ENCODE measurements at places on chromosomes 12 and 14.

- DNase-seq: no peak
Measured at GRCh38 chr12:1173781-1174617, 183.0 kb downstream of the ERC1 start.

- DNase-seq: no peak
Measured at GRCh38 chr14:100780646-100781355, 45.1 kb upstream of the MEG3 start.

DNA sequence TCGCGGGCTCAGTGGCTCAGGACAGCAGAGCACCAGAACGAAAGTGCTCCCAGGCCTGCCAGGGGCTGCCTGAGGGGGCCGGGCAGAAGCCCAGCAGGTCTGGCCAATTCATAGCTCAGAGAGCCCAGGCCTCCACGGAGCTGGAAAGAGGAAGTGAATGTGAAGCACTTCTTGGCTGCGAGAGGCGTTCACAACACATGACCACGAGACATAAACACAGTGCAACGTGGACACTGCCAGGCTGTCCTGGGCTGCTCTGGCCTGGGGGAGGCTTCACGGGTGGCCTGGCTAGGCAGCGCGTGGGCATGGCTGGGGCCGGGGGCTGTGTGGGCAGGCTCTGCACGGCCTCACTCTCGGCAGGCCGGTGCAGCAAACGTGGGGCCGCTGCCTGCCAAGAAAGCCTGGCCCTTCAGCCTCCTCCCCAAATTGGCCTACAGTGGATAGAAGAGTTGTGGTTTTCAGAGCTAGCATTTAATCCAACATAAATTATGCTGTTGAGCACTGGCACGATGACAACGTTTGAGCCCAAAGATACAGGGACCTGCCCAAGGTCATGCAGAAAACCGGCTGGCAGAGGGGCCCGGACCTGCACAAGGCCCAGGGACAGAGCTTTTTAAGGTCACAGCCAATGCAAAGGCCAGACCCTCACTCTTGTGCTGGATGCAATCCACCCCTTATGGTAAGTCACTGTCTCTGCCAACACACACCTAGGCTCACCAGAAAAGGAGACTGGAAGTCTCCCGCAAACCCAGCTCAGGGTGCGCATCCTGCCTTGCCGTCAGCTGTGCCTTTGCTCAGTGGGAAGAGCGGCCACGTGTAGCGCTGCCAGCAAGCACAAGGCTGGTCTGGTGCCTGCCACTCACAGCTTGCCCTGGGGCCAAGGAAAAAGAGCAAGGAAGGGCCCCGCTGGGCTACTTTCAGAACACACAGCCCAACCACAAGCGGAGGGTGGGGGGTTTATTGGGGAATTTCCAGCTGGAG, 8.6 kb downstream of the SLC25A29 start:
- no peak for DNase-seq

DNA sequence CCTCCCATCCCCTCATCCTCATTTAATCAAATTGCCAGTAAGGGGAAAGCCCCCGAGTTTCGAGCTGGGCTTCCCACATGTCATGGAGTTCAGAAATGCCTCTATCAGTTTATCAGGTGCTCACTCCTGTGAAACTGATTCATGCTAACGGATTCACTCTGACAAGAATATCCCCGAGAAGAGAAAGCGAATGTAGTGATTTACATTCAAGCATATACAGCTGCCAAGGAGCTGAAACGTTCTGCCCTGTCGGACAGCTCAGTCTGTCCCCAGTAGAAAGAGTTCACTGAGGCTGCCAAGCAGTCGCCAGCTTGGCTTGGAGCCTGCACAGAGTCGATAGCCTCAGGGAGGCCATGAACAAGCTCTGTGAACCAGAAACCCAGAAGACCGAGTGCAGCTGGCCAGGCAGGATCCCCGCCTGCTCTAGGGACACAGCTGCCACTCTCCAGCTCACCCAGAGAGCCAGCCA, 88.4 kb downstream of the TMCC3 start:
- no peak for DNase-seq

DNA sequence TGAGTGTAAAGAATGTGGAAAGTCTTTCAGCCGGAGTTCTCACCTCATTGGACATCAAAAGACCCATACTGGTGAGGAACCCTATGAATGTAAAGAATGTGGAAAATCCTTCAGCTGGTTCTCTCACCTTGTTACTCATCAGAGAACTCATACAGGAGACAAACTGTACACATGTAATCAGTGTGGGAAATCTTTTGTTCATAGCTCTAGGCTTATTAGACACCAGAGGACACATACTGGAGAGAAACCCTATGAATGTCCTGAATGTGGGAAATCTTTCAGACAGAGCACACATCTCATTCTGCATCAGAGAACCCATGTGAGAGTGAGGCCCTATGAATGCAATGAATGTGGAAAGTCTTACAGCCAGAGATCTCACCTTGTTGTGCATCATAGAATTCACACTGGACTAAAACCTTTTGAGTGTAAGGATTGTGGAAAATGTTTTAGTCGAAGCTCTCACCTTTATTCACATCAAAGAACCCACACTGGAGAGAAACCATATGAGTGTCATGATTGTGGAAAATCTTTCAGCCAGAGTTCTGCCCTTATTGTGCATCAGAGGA, 25.1 kb upstream of the ZNF268 start:
- DNase-seq: no peak

DNA sequence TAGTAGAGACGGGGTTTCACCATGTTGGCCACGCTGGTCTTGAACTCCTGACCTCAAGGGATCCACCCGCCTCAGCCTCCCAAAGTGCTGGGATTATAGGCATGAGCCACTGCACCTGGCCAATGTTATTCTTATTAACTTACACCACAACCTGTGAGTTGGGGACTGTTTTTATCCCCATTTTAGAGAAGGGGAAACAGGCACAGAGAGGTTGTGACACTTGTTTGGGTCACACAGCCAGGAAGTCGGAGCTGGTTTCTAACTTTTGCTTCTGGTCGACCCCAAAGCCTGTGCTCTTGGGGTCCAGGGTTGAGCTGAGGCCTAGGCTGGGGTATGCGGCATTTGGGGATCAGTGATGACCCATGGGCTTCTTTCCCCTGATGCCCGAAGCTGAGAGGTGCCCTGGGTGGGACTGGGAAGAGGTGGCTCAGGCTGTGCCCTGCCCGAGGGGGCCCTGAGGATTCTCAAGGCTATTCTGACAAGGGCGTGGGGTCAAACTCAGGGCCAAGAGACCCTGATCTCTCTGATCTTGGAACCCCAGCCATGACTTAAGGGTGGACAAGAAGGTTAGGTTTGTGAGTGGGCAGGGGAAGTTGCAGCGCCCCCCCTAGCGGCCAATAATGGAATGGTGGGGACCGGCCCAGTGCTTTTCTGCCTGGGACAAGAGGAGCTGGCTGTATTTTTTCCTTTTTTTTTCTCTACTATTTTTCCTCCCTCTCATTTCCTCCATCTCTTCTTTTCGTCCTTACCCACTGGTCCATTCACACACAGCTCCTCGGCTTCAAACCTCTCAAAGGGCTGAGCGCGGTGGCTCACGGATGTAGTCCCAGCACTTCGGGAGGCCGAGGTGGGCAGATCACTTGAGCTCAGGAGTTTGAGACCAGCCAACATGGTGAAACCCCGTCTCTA, 3.0 kb downstream of the SDSL start:
- DNase-seq: peak; percentile 18

DNA sequence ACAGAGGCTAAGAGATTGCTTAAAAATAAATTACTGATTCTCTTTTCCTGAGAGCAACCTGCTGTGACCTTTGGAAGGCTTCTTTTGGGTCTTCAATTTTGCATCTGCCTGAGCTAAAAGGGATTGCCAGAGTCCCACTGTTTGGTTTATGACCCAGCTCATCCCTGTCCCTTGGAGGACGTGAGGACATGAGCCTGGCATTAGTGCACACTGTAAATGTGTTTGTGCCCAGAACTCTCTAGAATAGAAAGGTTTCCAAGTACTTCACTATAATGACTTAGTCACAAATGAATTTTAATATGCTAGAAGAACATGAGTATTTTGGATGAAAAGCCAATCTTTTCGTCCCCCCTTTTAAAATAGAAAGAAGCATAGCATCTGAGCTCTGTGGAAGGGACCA, 47.1 kb upstream of the CDKN3 start:
- no peak for DNase-seq

DNA sequence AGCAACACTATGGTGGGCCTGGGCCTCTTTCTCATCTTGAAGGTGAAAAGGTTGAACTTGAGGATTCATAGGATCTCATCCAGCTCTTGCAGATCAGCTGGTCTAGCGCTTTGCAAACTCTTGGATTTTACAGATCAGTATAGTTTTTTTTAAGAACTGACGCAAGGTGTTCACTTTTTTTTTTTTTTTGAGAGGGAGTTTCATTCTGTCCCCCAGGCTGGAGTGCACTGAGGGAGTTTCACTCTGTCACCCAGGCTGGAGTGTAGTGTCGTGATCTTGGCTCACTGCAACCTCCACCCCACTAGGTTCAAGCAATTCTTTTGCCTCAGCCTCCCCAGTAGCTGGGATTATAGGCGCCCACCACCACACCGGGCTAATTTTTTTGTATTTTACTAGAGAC, 20.4 kb upstream of the LGMN start:
- DNase-seq: no peak

DNA sequence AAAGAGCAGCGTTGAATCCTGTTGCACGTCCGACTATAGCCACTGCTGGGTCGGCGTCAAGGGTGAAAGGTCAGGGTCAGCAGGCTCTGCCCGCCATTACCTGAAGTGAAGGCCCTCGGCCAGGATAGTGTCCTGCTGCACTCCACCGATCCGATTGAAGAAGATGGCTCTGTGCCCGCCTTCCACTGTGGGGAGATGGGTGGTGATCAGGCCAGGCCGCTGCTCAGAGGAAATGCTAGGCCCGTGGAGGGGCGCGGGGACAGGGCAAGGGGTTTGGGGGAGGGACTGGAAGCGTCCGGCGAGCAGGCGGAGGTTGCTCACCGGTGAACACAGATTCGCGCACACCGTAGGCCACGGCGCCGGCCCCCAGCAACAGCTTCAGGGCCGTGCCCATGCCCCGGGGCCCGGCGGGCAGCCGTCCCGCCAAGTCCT, 352 bp downstream of the PHB2 start:
- DNase-seq: no peak

- no peak for DNase-seq
Measured at GRCh38 chr14:95668235-95668772, 17.9 kb upstream of the TCL1B start.

- no peak for DNase-seq
Measured at GRCh38 chr12:5276327-5276880, 155.5 kb upstream of the NTF3 start.

DNA sequence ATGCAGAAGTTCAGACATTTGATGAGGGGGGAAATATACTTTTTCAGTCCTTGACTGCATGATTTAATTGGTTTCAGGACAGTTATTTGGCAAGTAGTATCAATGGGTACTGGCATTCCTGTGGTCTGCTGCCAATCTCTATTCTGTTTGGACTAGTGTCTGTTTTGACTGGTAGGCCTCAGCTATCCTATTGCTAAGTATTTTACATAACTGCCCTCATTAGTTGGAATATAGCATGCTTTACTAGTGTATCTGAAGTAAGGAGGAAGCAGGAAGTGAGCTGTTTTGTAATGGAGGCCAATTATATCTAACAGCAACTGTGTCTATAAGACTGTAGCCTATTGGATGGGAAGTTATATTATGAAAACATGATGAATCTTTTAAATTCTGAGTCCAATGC, 104.3 kb downstream of the FLRT2 start:
- no peak for DNase-seq

GRCh38 chr12:117966511-117966910, 2.3 kb downstream of the KSR2 start:
- DNase-seq: no peak

- DNase-seq: no peak
Measured at GRCh38 chr14:22002860-22003284, 329.3 kb upstream of the OR4E1 start.

DNA sequence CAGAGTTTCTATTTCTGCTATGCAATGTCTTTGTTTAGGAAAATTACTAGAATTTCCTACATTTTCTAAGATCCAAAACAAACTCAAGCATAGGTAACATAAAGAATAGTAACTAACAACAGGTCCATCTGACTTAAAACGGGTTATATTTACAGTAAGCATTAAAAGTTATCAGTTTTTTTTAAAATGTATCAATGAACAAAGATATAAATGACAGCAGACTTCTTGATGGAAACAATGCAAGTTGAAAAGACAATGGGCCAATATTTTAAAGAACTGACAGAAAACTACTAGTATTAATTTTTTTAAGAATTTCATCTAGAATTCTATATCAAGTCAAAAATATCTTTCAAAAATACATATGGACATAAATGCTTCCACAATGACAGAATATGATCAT, 367.1 kb upstream of the MGAT4C start:
- no peak for DNase-seq

GRCh38 chr12:72011374-72011773, 72.7 kb downstream of the TPH2 start:
- no peak for DNase-seq

- peak; percentile 69 for DNase-seq
Measured at GRCh38 chr12:93569656-93570551, 2.6 kb upstream of the SOCS2 start.

DNA sequence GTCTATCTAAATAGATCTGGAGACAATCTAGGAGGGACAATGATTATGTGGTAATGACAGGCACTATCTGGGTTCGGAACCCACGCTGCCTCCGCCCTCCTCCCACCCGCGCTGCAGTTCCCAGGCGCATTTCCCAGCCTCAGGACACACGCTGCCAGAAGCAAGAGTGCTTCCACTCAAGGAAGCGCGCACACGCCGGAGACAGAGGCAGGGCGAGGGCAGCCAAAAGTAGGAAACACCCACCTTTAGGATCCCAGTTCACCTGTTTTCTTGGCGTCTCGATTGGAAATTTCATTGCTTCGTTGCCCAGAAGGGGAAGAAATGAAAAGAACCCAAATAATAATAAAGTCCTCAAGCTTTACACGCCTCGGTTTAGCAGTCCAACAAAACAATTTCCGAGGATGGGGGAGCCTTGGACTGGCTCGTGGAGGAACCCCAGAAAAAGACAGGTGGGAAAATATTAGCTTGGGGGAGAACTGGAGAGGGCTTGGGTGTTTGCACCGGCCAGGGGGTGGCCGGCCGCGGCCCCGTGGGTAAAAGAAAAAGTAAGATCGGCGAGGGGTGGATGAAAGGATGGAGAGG, 474 bp downstream of the KCNK10 start:
- no peak for DNase-seq

DNA sequence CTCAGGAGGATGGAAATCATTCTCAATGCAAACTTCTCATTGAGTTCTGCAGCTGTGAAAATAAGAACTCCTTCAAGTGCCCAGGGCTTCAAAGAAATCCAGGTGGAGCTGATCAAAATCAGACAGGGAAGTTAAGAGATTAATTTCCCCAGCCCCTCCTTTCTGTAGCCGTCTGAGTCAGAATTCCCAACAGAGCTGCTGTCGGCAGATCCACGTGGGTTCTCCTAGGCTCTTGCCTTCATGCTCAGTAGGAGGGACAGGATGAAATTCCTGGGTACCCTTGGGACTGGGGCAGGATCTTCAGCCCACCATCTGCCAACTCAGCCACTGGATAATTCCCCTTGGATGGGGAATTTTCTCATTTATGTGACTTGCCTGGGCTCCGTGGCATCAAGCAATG, 13.3 kb downstream of the TGFB3 start:
- no peak for DNase-seq

- DNase-seq: no peak
Measured at GRCh38 chr12:9731393-9731792, 1.5 kb downstream of the CLECL1 start.

Data from immature natural killer cell (primary cell).